Gastroesophageal sphincter (tissue), 4 donors: ENCODE measurements at places on chromosomes 11 and 22.

DNA sequence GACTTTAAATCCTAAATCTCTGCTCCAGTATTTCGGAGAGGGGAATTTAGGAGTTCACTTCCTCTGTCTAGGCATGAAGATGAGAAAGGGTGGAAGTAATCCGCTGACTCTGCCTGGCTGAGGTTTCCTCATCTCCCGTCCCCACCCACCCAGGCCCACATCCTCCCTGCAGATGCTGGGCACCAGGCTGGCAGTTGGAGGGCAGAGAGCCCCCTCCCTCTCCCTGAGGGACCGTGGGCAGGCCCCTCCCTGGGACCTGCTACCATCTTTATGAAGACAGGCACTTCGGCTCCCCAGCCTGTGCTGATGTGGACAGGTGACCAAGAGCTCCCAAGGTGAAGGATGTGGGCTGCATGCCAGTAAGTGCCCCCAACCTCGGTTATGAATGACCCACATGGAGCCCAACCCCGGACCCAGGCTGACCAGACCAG lies 6.7 kb downstream of the CASTOR1 start:
- no peak for ATAC-seq
- no peaks in the 10 kb centered on the region for H3K36me3 ChIP-seq
- no peaks in the 10 kb centered on the region for H3K27me3 ChIP-seq

- no peak overlapping the region for H3K4me3 ChIP-seq
- H3K27ac ChIP-seq, result no peak overlapping the region
- no peak for ATAC-seq
- H3K27me3 ChIP-seq, result no peaks in the 10 kb centered on the region
- H3K36me3 ChIP-seq, result no peaks in the 10 kb centered on the region
Observed at GRCh38 chr11:26286472-26287066, 45.4 kb upstream of the ANO3 start.

DNA sequence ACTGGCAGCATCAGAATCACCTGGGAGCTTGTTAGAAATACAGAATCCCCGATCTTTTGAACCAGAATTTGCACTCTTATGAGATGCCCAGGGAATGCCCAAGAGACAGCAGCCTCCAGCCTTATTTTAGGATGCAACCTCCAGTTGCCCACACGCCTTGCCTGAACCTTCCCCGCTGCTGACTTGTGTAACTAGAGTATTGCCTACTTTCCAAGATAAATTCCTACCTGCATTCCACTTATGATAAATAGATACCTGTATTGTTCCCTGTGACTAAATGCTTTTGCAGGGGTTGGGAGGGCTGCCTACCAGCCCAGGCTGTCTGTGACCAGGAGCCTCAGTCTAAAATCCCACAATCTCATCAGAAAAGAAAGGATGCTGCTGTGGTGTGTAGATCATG lies 44.3 kb upstream of the HMGXB4 start:
- H3K27ac ChIP-seq, result no peak overlapping the region
- no peak for ATAC-seq
- no peaks in the 10 kb centered on the region for H3K36me3 ChIP-seq
- H3K4me3 ChIP-seq, result no peak overlapping the region

DNA sequence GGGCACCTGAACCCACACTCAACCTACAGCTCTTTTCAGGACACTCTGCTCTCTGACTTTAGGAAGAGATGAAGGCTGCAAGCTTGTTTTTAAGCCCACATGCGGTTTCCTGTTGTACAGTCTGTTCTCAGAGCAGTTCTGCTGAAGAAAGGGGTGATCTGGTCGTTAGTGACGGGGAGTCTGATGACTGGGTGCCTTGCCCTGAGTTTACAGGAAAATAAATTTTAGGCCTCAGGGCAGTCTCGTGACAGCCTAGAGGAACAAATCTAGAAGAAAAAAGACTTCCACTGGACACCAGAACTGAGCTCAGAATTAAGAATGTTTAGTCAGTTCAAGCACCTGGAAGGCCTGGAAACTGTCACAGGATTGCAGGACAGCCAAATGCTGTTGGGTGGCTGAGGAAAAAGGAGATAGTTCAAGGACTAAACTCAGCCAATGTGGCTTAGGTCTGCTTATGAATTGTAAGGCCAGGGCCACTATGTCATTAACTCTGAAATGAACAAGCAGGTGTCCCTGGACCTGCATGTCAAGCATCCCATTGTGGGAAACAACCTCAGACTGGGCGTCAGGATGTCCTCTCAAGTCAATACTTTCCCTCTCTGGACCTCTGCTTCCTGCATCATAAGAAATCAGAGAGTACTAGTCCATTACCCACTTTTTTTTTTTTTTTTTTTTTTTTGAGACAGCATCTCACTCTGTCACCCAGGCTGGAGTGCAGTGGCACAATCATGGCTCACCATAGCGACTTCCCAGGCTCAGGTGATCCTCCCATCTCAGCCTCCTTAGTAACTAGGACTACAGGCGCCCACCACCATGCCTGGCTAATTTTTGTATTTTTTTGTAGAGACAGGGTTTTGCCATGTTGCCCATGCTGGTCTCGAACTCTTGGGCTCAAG lies 5.7 kb downstream of the PIK3IP1 start:
- no peaks in the 10 kb centered on the region for H3K4me1 ChIP-seq
- H3K4me3 ChIP-seq, result no peak overlapping the region

DNA sequence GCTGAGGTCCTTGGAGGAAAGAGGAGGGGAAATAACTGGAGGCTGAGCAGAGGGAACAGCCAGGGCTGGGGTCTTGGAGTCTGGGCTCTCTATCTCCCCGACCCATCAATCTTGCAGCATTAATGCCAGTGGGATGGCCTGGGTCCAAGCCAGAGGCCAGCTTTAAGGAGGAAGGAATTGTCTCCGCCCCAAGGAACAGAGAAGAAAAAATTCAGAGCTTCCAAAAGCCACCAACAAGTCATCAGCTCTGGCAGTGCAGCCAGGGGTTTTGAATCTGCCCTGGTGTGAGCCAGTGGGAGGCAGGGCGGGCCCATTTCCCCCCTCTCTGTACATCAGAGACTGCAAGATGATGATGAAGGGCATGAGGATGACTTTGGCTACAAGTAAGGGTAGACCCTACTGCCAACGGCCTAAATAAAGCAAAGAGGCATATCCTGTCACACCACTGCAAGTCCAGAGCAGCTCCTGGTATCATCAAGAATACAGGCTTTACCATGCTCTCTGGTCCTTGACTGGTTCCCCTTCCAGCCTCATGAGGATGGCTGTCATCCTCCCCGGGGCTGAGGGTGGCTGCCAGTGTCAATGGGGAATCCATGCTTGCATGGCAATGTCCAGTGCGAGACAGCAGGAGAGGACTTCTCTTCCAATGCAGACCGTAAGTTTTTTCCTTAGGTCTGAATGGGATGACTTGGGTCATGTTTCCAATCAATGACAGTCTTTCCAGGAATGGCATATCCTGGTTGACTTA lies 34.4 kb downstream of the LRRC32 start:
- no peaks in the 10 kb centered on the region for H3K36me3 ChIP-seq
- ATAC-seq, result no peak
- no peak overlapping the region for H3K27ac ChIP-seq
- H3K4me3 ChIP-seq, result no peak overlapping the region

GRCh38 chr11:68837583-68838571 lies 3.8 kb downstream of the CPT1A start:
- no peaks in the 10 kb centered on the region for H3K36me3 ChIP-seq
- H3K27ac ChIP-seq, result peak overlapping the region; percentile 49
- H3K4me1 ChIP-seq, result peaks cover 42% of the 10 kb centered on the region

DNA sequence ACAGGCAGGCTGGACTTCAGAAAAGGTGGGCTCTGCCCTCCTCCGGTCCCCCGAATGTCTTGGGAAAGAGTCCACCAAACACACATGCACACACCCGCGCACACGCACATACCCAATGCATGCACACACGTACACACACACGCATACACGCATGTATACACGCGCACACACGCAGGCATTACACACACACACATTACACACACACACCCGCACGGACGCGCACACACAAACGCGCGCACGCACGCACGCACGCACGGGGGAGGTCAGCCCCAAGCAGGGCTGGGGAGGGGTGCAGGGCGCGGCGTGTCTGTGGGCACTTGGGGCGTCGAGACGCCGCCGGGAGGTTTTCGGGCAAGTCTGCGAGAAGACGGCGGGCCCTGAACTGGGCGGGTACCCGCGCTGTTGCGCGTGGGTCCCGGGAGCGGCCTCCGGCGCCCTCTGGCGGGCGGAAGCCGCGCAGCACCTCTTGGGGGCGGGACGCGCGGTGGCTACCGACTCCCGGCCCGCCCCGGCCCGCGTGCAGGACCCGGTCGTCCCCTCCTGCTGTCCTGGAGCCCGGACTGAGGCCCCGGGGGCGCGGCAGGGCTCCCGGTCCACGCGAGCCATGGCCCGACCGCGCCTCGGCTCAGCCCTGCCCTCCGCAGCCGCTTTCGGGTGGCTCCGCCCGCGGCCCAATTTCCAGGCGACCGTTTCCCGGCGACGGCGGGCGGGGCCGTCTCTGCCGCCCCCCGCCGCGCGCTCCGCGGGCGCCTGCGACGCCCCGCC lies 3.6 kb downstream of the SEPTIN5 start:
- peak; percentile 80 for ATAC-seq
- H3K4me1 ChIP-seq, result peaks cover 27% of the 10 kb centered on the region
- peaks cover 53% of the 10 kb centered on the region for H3K27me3 ChIP-seq
- peak overlapping the region; percentile 77 for H3K27ac ChIP-seq

DNA sequence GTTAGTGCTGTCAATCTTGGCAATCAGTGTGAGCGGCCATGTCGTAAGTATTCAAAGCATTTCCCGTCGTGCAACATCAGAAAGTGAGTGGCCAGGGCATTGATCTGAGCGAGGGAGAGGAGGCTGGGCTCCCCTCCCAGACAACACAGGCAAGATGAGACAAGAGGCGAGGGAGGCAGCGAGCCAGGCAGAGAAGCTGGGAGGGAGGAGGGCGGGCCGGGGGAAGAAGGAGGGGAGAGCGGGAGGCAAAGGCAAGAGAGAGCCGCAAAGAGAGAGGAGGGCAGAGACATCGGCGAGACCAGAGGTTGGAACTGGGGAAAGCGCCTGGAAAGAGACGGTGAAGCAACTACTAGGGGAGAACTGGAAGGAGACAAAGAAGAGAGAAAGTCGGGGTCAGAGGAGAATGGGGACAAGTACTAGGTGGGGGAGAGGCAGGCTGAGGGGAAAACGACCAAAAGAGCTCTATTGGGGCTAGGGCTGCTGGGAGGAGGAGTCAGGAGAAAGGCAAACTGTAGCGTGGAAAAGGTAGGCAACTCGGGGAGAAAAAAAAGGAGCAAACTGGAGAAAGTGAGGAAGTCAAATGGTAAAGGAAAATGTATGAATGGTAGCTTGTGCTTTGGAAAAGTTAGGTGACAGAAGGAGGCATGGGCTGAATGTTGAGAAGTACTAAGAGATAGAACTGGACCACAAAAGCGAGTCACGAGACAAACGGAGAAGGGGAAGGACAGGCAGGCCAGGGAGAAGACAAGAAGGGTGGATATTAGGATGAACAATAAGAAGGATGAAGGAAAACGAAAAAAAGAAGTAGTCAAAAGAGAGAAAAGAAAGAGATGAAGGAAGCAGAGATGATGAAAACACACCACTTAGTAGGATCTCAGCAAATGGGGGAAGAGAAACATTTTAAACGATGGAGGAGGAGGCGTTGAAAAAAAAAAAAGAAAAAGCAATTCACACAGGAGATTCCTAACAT lies 130.5 kb upstream of the C11orf58 start:
- peaks cover 15% of the 10 kb centered on the region for H3K4me1 ChIP-seq
- H3K36me3 ChIP-seq, result no peaks in the 10 kb centered on the region
- H3K27ac ChIP-seq, result no peak overlapping the region

DNA sequence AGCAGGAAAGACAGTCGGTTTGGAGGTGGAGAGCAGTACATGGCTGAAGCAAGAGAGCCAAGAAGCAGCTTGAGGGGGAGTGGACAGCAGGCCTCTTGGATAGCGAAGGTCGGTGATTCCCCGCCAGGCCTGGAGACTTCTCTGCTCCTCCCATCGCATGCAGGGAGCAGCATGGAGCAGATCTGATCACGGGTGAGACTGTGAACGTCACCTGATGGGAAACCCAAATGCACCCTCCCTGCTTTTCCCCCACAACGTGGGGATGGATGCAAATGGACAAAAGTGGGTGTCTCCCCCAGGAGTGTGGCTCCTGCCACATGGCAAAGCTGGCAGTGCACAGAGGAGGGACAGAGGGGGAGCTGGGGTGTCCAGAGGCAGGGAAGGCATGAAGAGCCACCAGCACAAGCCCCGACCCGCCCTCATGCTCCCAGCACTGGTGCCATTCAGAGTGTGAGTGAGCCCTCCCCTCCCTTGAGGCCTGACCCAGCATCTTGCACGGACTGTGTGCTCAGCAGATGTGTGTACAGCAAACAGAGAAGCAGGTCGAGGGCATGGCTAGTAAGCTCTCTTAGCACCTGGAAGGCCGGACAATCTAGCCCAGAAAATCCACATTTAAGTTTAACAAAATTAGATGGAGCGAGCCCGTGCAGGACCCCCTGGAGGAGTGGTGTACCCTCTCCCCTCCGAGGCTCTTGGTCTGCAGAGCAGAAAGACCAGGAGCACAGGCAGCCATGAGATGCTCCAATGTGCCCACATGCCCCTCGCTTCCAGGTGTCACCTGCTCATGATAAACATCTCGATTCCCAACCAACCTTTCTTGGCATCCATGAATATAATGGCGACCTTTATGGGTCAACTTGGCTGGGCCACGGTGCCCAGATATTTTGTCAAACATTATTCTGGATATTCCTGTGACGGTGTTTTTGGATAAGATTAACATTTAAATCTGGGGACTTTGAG lies 661.7 kb downstream of the TBC1D22A start:
- no peak overlapping the region for H3K4me3 ChIP-seq
- no peaks in the 10 kb centered on the region for H3K36me3 ChIP-seq
- peaks cover 54% of the 10 kb centered on the region for H3K27me3 ChIP-seq
- H3K27ac ChIP-seq, result no peak overlapping the region
- no peak for ATAC-seq
- H3K4me1 ChIP-seq, result no peaks in the 10 kb centered on the region

DNA sequence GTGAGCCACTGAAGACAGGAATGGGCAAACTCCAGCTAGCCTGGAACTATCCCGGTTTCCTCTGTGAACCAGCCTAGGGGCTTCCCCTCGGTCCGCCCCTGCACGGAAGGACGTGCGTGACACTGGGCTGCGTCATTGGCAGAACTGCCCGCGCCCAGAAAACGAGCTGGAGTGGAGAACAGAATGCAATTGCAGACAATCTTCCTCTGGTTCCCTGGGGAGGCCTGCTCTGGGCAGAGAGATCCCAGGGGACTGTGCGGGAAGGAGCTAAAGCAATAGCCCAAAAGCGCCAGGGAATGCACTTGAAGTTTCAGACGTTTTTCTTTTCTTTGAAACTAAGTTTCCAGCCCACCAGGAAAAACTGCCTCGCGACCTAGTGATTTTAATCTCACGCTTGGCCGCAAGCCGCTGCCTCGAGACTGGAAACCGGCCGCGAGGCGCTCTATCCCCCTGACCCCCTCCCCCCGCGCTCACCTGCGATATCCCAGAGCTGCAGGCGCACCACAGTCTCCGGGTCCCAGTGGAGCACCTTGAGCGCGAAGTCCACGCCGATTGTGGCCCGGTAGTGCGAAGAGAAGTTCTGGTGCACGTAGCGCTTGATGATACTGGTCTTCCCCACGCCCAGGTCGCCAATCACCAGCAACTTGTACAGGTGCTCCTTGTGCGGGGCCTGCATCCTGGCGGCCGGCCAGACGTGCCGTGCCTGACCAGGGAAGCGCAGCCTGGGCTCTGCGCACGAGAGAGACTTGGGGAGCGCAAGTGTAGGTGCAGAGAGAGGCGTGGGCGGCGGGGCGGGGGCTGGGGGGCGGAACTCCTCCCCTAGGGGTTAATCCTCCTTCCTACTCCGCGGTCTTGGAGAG lies at the start of gene RAB38:
Gene RAB38 (minus strand): TSS at position 735 of the 860 bp plus-strand sequence. CDS start 59 bp downstream, at position 676.
- peak within 1 kb of the TSS; percentile 62 for H3K27ac ChIP-seq
- H3K4me3 ChIP-seq, result peak within 1 kb of the TSS; percentile 30
- peak; percentile 72 for ATAC-seq
- no peaks in the 10 kb centered on the region for H3K4me1 ChIP-seq
- no peaks in the 10 kb centered on the region for H3K36me3 ChIP-seq

- no peaks in the 10 kb centered on the region for H3K27me3 ChIP-seq
- H3K36me3 ChIP-seq, result no peaks in the 10 kb centered on the region
- no peaks in the 10 kb centered on the region for H3K4me1 ChIP-seq
- H3K27ac ChIP-seq, result no peak overlapping the region
Observed at GRCh38 chr11:87767615-87768014, 407.6 kb downstream of the RAB38 start.
